ENCODE measurements at places on chromosomes 4 and X.

GRCh38 chrX:86141786-86142185 is 6.5 kb upstream of the DACH2 start:
- no peak for DNase-seq

DNA sequence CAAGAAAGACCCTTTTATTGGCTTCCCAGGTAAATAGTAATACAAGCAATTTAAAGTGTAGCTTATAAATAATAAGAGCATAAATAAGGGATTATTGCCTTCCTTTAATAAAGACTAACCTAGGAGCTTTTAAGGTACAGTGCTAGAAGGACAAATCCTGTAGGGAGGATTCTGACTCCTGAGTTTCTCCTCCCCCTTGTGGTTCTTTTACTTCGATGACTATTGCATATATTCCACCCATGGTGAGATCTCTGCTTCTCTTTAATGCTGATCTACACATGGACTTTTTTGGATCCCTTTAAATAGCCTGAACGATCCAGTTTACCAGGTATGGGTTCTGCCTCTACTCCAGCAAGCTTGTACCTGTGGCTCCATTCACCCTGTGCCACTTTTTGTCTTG is 2.5 kb downstream of the GALNT7 start:
- DNase-seq, result peak; percentile 52

DNA sequence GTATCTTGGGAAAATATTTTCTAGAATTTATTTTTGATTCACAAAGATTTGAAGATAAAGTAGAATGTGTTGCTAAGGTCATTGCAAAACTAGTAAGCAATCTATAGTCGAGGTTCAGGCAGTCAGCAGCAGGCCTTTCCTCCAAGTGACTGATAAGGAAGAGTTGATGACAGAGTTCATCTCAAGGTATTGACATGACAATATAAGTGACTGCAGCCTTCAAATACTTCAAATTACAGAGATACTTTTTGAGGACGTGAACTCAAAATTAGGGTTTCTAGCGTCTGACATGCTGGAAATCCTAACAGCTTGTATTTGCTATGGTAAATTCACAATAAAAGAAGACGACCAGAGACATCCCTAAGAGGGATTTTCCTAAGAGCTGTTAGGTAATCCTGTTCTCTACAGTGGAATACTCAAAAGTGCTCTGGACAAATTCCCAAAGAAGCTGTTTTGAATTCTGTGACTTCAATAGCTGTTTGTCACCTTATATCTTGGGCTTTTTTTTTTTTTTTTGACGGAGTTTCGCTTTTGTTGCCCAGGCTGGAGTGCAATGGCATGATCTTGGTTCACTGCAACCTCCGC is 7.4 kb downstream of the ARHGAP10 start:
- no peak for DNase-seq

DNA sequence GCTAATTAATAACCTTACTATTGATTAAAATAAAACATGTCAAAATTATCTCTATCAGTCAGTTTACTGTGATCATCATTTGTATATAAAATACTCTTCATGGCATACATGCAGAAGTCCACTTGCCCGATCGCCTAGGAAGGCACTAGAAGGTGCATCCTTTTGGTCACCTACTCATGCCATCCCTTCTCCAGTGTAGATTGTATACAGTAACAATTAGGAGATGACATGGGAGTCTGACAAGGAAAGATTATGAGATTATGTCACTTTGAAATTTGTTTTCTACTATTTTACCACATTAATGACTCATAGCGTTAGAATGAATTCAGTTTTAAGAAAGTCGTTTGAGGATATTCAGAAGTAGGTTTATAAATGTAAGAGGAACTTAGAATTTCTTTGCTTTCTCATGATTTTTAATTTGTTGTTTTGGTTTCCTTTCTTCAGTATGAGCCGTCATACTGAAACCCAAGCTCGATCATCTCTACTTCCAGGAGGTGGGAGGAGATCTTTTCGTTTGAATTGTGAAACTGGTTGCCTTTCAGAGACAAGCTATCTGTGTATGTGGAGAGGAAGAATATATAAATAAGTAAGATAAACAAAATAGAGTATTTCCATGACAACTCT is 51.1 kb upstream of the UNC5C start:
- no peak for DNase-seq

DNA sequence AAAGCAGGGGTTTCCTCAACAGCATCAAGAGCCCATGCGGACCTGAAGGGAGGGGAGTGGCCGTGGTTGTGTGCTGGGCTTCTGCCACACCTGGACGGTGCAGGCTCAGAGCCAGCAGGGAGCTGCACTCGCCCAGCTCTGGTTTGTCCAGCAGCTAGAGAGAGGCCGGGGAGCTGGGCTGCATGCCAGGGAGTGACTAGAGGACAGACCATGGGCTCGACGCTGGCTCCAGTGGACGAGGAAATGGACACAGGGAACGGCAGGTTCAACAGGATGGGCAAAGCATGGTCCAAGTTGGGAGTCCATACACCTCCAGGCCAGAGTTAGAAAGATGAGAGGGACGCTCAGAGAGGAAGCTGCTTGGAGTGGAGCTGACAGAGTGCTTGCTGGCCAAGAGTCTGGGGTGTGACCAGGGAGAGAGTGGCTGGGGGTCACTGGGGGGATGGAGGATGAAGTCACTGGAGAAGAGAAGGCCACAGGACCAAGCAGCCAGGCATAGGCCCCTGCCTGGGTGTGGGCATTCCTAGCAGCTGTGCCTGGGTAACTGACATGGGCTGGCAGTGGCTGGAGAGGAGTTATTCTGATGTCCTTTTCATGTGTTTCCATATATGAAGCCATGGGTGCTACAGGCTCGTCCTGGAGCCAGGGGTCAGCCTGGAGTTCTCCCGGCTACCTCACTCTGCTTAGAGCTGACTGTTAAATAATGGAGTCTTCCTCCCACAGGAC is 42.8 kb downstream of the HTT-AS start:
- DNase-seq, result no peak

DNA sequence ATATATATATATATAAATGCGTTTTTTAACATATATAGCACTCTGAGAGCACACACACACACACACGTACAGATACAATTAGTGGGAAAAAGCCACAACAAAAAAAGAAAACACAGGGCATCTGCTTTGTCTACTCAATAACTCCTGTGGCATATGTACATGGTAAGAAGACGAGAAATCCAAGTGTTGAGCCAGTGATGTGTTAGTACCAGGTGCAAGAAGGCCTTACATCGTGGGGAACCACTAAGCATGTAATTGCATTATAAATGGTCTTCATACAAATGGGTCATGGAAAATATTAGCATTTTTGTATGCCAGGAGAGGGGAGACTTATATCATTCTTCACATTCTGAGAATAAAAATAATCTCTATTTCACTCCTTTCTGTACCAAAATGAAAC is 62.7 kb upstream of the FAM47B start:
- no peak for DNase-seq

DNA sequence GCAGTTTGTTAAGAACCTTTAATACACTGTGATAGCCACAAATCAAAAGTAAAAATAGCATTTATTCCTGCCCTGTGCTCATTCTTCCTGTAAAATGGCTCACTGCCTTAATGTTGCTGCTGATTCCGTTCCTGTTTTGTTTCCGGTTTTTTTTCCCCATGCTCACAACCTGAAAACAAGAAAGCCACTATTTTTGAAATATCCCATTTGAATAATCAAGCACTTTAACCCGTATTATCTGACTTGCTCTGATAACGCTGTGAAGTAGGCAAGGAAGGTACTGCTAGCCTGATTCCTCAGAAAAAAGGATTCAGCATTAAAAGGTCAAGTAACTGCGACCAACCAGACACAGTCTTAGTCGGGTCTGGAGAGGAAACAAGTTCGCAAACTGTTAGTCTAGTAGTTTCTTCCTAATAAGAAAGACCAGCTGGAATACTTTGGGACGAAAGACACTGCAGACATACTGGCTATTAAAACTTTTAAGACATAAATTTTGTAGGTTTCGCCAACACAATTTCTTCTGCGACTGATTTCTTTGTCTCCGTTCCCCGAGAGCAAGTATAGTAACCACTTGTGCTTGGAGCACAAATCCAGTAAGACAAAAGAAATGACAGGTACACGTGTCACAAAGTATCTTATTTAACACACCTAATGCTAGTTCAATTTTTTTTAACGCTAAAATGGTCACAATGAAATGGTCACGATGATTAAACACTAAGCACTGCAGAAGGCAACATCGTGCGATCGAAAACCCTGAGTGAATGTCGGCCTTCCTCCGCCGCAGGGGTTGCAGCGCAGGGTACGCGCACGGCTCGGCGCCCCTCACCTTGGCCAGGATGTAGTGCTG is 802 bp downstream of the COX18 start:
- DNase-seq, result peak; percentile 7

- no peak for DNase-seq
These were observed 147.1 kb downstream of the CPEB2 start for GRCh38 chr4:15149234-15149838.

- no peak for DNase-seq
These were observed 29.1 kb downstream of the PHOX2B start for GRCh38 chr4:41719417-41719816.

DNA sequence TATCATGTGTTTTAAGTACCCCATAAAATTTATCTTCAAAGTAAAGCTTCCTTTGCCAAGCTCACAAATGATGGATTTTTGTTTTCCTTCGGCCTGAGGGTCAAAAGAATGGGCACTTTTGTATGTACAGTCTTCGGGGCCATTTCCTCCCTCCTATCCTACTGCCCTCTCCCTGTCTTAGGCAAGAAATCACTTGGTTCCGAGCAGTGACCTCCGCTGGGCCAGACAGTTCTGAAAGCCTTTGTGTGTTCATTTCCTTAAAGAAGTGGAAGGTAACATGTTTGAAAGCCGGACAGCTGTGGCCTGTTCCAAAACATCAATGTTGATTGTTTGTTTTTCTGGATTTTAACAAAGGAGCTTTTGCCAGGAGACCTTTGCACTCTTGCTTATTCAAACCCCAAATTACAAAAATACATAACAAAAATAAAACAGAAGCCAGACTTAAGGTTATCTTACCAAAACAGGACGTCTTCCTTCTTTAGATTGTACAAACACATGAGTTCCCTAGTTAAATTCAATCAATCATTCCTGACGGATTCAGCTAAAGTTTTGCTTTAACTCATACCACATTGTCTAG is 110.6 kb upstream of the LIMCH1 start:
- no peak for DNase-seq

DNA sequence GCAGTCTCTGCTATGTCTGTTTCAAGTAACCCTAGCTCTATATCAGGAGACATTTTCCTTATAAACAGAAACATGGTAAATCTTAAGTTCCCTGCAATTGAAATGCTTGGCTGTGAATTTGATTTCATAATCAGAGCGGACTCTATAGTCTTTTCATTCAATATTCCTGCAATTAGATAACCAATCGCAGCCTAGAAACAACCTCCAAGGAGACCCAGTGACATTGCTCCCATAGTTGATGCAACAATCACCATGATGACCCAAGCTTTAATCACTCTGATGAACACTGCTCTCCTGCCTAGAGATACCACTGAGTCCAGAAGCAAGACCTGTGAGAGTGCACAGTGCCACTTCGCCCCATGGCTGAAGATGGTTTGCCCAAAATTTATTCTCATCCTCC is at the start of gene CABS1:
CABS1 (plus strand) TSS at position 301 of the 400 bp plus-strand sequence; CDS start at position 360, 59 bp downstream.
- DNase-seq, result no peak

DNA sequence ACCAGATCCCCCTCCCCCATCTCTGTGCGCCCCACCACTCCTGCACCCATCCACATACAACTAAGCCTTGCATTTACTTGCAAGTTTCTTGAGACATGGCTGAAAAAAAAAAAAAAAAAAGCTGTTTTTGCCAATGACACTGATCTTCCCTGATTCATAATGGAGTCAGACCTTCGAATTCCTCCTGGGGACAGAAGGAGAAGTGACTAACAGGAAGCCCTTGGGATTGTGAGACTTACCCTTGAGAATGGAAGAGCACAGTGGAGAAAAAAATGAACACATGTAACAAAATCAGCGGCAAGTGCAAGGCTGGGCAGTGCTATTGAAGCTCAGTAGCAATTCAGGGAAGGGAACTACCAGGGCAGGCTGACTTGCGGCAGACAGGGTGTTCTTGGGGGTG is 288.4 kb downstream of the BCOR start:
- DNase-seq, result no peak

DNA sequence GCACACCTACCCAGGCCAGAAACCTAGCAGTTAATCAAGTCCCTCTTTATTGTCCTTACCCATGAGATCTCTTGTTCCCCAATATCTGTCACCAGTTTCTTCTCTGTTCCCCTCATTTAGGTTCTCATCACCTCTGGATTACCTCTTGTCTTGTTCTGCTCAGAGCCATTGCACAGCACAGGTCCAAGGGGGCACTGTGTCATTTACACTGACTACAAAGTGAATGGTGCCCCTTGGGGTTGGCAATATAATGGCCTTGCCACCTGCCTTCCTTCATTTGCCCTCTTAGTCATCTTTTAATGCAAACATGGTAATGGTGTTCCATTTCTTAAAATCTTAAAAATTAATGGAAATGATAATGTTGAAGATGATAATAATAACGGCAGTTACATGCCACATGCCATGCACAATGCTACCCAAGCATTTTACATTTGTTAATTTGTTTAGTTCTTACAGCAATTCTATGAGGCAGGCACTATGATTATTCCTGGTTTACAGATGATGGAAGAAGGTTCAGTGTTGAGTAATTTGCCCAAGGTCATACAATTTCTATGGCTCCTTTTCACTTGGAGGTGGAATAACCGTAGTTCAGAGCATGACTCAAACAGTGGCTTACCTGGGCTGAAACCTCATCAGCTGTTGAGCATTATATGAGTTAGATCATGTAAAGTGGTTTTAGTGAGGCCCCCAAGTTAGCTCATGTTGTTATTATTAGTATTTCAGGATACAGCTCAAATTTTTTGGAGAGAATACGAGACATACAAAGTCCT is 117.9 kb downstream of the RASL11B start:
- DNase-seq, result no peak

- no peak for DNase-seq
These were observed 52.8 kb downstream of the NLGN4X start for GRCh38 chrX:6175914-6176313.

DNA sequence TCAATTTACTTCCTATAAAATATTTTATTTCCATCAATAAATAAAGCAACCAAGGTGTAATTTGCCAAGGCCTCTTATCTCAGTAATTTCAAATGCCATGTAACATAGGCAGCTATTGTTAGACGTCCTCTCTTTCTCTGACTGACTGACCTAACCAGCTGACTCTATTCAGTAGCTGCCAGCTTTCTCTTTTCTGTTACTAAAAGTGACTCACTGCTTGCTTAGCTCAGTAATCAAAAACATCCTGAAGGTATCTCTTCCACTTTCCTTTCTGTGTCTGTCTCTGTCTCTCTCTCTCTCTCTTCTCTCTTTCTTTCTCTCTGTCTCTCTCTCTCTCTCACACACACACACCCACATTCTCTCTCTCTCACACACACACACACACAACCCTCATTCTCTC is 134.2 kb downstream of the SPOCK3 start:
- DNase-seq, result no peak

- no peak for DNase-seq
These were observed 111.6 kb downstream of the FAM53A start for GRCh38 chr4:1572521-1572920.

- no peak for DNase-seq
These were observed 15.3 kb upstream of the XPNPEP2 start for GRCh38 chrX:129723511-129723910.

DNA sequence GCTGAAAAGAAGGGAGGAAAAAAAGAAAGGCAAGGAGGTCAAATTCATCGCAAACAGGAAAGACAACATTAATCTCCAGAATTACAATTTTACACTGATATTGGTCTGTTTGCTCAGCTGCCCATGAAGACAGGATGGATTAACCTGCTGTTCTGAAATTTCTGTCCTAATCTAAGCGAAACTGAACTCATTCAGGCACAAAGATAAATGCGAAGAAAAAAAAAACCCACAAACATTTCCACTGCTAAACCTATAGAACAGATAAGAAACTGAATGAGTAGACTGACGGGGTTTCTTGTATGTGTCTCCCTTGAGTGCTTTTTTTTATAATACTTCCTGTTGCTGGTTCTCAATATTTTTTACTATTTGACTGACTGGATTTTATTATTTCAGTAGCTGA is 251.8 kb upstream of the FTHL17 start:
- DNase-seq, result no peak
